Glutamatergic neuron (in vitro differentiated cells): ENCODE measurements at places on chromosomes 11 and 22. TPM values are rescaled to one million over a fixed set of nuclear protein-coding genes. Genes with fewer than 3 reads are reported as not detected.
A peak's percentile ranks its signal among the peaks of the same experiment; 100 is the strongest.

The MUC6 gene
- total RNA-seq = not detected

The DCDC1 gene
- total RNA-seq = 0.47 TPM

The MTA2 gene
- 172 TPM for total RNA-seq

The OR51I1 gene
- total RNA-seq = not detected

The KRTAP5-1 gene
- not detected for total RNA-seq

The TESMIN gene
- 3.8 TPM for total RNA-seq

- no peaks in the 10 kb centered on the region for H3K36me3 ChIP-seq
- H3K27ac ChIP-seq = no peak overlapping the region
- peak; percentile 56 for DNase-seq
These were observed 886 bp downstream of the PITPNM1 start for GRCh38 chr11:67504005-67504949.

- H3K36me3 ChIP-seq = no peaks in the 10 kb centered on the region
- no peak for DNase-seq
- H3K27ac ChIP-seq = no peak overlapping the region
- H3K27me3 ChIP-seq = peaks cover 6% of the 10 kb centered on the region
These were observed 28.7 kb downstream of the TPBGL start for GRCh38 chr11:75269367-75269660.

- H3K4me3 ChIP-seq = no peak overlapping the region
- peak; percentile 8 for DNase-seq
- no peaks in the 10 kb centered on the region for H3K4me1 ChIP-seq
- H3K27ac ChIP-seq = no peak overlapping the region
These were observed 14.8 kb upstream of the MUC5B start for GRCh38 chr11:1208144-1208393.

DNA sequence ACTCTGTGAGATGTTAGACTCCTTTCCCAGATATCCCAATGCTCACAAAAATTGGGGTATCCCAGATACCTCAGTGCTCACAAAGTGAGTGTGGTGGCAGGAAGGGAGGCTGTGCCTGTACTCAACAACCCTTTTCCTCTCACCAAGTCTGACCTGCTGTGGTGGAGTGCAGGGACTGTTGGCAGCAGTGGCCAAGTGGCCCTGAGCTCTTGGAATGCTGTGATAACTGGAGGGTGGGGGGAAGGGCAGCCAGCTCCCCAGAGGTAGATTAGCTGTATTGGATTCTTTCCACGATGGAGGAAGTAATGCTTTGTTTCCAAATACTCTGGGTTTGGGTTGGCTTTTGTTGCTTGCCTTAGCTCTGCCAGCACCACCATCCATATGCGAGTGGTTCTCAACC is 46.0 kb upstream of the OR9Q1 start:
- no peak overlapping the region for H3K4me3 ChIP-seq
- no peaks in the 10 kb centered on the region for H3K36me3 ChIP-seq
- H3K27ac ChIP-seq = no peak overlapping the region
- H3K27me3 ChIP-seq = no peaks in the 10 kb centered on the region
- no peak for DNase-seq

DNA sequence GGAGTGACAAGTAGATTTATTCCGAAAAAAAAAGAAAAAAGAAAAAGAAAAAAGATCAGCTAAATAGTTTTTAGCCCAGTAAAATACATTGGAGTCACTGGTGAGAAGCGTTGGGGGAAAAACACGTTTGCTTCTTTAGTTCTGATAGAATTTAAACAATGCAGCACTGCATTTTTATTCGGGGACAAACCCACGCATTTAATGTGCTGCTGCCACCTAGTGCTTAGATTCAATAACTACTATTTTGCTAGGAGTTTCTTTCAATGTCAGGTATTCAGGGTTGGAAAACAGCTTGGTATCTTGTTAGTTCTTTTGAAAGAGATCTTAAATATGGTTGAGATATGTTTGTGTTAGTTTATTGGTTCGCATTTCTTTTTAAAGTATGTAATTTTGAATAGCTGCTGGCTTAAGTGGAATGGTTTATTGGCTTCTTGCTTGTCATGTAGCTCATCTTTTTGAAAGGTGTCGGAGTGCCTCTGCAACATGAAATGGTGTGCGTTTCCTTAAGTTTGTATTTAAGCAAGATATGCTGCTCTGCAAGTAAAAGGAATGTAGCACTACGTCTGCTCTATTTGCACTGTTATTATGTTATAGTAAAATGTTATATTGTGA is 41.9 kb downstream of the SVIP start:
- peaks cover 10% of the 10 kb centered on the region for H3K36me3 ChIP-seq
- H3K27me3 ChIP-seq = peaks cover 6% of the 10 kb centered on the region
- peak overlapping the region; percentile 55 for H3K27ac ChIP-seq
- DNase-seq = peak; percentile 24
- H3K4me3 ChIP-seq = no peak overlapping the region
- peaks cover 52% of the 10 kb centered on the region for H3K4me1 ChIP-seq

DNA sequence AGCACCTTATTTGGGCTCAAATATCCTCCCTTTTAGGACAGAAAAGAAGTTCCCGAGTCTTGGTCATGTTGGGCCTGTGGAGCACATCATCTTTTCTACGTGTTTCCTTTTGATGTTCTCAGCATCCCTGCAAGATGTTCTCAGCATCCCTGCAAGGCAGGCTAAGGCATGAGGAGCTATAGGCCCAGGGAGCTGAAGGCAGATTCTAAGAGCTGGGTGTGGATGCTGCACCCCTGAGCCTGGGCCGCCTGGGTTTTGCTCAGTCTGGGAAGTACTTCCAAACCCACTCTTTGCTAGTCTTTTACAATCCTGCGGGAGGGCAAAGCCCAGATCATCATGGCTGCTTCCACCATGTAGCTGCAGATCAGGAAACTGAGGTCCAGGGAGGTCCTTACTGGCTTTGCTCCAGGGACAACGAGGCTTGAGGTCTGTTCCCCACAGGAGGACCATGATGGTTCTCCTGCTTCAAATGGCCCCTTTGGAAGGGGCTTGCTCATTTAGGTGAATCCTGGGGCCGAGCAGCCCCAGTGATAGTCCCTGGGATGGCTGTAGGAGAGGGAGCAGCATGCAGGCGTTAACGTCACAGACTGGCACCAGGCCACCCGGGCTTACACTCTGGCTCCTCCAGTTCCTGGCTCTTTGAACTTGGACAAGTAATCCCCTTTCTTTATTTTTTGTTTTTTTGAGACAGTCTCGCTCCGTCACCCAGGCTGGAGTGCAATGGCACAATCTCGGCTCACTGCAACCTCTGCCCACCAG is 10.6 kb downstream of the LRRC75B start:
- H3K27ac ChIP-seq = no peak overlapping the region
- H3K36me3 ChIP-seq = no peaks in the 10 kb centered on the region
- DNase-seq = no peak
- no peak overlapping the region for H3K4me3 ChIP-seq
- no peaks in the 10 kb centered on the region for H3K4me1 ChIP-seq

DNA sequence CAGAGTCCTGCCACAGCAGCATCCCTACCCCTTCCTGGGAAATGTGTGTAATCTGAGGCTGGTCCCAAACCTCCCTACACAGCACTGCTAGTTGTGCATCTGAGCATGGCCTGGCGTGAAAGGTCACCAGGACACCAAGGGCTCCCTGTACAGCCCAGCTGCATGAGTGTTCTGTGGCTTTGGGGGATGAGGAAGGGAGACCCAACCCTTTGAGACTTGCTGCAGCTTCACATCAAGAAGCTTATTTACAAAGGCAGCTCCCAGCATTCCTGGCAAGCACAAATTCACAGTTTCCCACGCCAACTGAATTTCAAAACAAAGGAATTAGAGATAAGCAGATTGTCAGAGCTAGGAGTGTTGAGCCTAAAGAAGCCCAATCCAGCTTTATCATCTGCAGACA is 32.2 kb downstream of the CSNK2A3 start:
- peaks cover 2% of the 10 kb centered on the region for H3K27me3 ChIP-seq
- H3K36me3 ChIP-seq = peaks cover 9% of the 10 kb centered on the region
- no peaks in the 10 kb centered on the region for H3K4me1 ChIP-seq
- no peak overlapping the region for H3K27ac ChIP-seq
- no peak for DNase-seq
- no peak overlapping the region for H3K4me3 ChIP-seq

DNA sequence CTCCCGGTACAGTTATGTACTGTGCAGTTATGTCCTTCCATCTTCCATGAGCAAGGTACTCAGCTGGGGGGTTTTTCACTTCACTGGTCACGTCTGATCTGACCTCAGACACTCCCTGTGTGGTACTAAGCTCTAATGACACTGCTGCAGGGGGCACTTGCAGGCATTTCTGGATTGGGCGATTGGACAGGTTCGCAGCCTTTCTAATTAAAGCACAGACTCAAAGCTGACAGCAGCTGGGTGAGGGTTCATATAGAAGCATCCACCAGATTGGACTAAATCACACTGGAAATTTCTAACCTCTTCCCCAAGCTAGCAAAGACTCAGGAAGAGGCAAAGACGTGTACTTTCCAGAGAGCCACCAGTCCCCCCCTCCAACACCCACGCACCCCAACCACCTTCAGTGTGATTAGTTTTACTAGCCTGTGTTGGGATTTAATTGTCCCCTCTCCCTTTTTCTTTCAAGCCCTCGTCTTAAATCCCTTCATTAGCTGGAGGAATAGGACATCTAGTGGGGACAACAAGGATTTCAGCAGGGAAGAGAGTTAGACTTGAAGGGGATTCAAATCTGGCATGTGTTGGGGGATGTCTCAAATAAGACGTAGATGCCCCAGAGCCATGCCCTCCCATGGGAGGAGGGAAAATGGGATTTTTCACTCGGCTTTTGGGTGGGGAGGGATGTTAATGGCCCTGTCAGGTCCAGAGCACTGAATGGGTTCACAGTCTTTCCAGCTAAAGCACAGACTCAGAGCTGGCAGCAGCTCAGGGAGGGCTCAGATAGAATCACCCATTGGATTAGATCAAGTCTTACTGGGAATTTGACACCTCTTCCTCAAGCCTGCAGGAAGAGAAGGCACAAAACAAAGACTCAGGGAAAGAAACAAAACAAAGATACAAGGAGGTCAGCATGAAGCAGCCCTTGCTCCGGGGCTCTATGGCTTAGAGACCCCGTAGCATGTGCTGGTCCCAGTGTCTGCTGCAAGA is 10.9 kb downstream of the INS start:
- H3K4me3 ChIP-seq = peak overlapping the region; percentile 31
- peaks cover 6% of the 10 kb centered on the region for H3K4me1 ChIP-seq
- no peak for DNase-seq

DNA sequence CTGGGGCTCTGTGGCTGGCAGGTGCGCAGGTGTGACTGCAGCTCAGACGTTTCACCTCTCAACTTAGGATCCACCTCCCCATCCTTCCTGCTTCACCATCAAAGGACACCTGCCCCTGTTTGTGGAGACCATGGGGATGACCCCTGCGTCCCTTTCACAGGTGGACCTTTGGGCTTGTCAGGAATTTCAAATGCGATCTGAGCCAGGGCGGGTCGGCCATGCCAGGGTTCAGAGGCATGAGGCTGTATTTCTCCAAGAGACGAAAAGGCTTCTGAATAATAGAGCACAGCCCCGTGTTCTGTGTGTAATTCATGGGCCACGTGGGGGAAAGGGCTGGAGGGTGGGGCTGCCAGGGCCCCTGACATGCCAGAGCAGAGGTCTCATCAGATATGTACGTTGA is 668.0 kb downstream of the BRD1 start:
- DNase-seq = no peak
- H3K27ac ChIP-seq = no peak overlapping the region
- H3K36me3 ChIP-seq = peaks cover 19% of the 10 kb centered on the region
- H3K27me3 ChIP-seq = peaks cover 8% of the 10 kb centered on the region
- no peak overlapping the region for H3K4me3 ChIP-seq

DNA sequence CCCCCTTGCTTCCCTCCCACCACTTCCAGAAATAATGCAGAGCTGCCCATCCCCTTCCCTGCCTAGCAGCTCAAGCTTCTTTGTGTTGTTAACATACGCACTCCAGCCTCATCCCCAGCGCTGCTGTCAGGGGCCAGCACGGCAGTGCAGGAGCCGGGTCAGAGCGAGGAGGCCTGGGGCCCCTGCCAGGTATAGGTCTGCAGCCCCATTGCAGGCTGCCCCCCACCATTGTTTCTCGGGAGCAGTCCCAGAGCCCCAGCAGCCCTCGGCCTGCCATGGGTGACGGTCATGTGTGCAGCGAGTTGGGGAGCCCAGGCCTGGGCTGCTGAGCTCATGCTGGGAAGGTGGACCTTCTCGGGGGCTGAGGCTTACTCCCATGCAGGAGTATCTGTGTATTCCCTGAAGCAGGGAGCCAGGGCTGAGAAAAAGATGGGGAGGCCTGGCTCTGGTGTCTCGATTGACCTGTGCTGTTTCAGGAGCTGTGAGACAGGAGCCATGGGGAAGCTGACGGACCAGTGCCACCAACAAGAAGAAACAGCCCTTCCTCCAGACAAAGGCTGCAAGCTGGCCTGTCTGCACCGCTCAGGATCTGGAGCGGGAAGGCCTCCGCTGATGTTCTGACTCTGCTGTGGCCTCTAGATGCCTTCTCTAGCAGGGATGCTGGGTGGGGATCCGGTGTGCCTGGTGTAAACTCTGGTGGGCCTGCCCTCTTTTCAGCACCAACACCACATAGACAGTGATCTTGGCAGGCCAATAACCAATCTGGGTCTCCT is 220.5 kb upstream of the B3GAT1 start:
- no peak overlapping the region for H3K4me3 ChIP-seq
- no peaks in the 10 kb centered on the region for H3K36me3 ChIP-seq
- H3K4me1 ChIP-seq = peaks cover 24% of the 10 kb centered on the region
- no peak for DNase-seq
- H3K27ac ChIP-seq = no peak overlapping the region

DNA sequence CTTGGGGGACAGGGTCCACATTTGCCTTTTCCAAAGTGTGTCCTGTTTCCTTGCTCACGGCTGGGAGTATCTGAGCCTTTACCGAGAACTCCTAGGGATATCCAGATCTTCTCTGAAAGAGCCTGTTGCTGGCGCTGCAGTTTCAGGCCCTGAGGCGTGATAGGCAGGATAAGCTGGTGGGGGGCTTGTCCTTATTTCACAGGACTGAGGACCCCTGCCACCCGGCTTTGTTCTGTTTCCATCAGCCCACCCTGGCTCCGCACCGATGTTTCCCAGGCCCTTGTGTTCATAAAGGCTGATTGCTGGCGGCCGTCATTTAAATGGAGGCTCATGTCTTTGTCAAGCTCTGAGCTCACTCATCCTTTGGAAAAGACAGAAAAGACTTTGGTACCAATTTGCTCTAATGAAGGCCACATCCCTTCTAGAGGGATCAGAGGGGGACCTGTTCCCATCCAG is 9.4 kb upstream of the NPTXR start:
- H3K4me1 ChIP-seq = peaks cover under 1% of the 10 kb centered on the region
- H3K4me3 ChIP-seq = no peak overlapping the region
- no peak overlapping the region for H3K27ac ChIP-seq
- no peaks in the 10 kb centered on the region for H3K36me3 ChIP-seq
- H3K27me3 ChIP-seq = peaks cover 7% of the 10 kb centered on the region
- DNase-seq = peak; percentile 18

GRCh38 chr11:831961-832528 is 707 bp upstream of the CD151 start:
- H3K27ac ChIP-seq = peak overlapping the region; percentile 90
- no peaks in the 10 kb centered on the region for H3K36me3 ChIP-seq
- H3K4me1 ChIP-seq = peaks cover 11% of the 10 kb centered on the region
- DNase-seq = no peak
- H3K4me3 ChIP-seq = peak overlapping the region; percentile 88

- H3K27ac ChIP-seq = no peak overlapping the region
- H3K4me1 ChIP-seq = no peaks in the 10 kb centered on the region
- peaks cover 2% of the 10 kb centered on the region for H3K27me3 ChIP-seq
- no peak overlapping the region for H3K4me3 ChIP-seq
These were observed 18.4 kb downstream of the TECTA start for GRCh38 chr11:121119440-121119839.

GRCh38 chr11:120517801-120518291 is 6.3 kb downstream of the GRIK4 start:
- peaks cover 8% of the 10 kb centered on the region for H3K4me1 ChIP-seq
- DNase-seq = no peak
- H3K27me3 ChIP-seq = peaks cover 8% of the 10 kb centered on the region
- no peak overlapping the region for H3K27ac ChIP-seq
